Stimulated activated CD4-positive, alpha-beta T cell treated with anti-CD3 and anti-CD28 coated beads, Interleukin-12 subunit alpha, Interleukin-12 subunit beta, amount 100 ng/mL, for 4 hours (primary cell): ENCODE measurements at places on chromosomes 11 and 22.

DNA sequence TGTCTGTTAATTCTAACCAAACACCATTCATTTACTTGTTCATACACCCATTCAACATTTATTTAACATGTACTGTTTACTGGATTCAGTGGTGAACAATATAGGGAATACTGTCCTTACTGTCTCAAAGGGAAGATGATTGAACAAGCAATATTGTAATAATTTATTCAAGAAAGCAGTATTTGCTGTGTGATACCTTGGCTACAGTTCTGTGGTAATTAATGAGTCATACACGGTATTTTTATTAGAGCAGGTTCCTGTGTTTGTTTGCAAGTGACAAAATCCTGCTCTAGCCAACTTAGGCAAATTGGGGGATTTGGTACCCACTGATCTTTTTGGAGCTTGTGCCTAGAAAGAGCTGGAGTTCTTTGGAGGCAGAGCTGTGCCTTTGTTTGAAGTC is 15.7 kb downstream of the PIH1D2 start:
- DNase-seq, result no peak

- DNase-seq, result no peak
Measured at GRCh38 chr11:64675450-64676260, 47.3 kb downstream of the NRXN2 start.

DNA sequence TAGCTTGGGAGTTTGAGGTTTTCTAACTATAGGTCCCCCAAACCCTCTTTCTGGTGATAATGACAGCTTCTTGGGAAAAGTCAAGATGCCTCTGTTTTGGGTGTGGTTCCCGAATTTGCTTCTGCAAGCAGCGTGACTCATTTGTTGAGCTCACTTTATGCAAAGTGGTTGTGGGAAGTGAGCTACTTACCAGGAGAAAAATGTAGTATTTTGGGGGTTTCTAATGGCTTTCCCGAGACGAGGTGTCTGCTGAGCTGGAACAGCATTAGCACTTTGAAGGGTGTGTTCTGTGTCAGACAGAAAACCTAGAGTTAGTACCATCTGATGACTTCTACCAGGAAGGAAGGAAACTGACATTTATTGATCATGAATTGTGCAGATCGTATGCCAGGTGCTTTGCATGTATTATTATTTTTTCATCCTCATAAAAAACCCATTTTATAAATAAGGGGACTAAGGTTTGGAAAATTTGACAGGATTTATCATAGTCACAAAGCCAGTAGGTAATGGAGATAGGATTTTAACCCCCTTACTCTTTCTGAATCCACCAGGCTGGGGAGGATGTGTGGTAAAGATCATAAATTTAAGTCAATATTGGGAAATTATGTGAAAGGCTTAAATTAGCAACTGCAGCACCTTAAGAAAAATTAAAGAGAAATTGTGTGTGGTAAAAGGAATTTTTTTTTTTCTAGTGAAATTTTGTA is 108.8 kb upstream of the CD44 start:
- no peak for DNase-seq

- DNase-seq, result no peak
Measured at GRCh38 chr11:74611369-74611861, 19.0 kb downstream of the POLD3 start.
